ENCODE measurements at places on chromosomes 3 and 15.

DNA sequence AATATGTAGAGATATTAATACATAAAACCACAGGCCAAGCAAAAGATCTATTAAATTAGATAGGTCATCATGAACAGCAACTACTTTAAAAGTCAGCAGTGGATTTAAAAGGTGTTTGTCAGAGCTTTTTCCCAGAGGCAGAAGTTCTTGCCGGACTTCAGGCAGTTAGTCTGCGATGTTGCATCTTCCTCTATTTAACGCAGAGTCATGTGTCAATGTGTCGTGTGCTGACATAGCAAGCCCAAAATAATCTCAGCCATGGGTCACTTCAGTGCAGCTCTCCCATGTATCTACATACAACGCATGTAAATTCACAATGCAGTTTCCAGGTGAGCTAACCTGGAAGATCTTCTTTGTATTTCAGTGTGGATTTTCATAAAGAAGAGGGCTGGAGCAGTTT lies 8.0 kb upstream of the TMEM212 start:
- DNase-seq, result no peak

DNA sequence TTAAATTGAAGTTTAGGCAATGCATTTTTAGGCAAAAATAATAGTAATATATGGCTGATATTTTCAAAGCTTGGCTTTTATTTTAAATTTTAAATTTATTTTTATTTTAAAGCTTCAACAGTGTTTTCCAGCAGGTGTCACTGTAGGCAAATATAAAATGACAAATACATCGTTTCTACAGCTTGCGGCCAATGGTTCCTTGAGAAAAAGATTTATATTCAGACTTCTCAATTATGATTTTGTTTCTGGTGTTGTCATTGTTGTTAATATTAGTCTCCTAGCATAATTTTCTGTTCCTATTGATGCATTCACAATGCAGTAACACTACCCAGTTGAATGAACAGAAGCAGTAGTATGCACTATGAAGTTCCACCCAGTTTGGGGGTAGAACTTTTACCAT lies 220.7 kb upstream of the DNAJC19 start:
- peak; percentile 4 for DNase-seq

DNA sequence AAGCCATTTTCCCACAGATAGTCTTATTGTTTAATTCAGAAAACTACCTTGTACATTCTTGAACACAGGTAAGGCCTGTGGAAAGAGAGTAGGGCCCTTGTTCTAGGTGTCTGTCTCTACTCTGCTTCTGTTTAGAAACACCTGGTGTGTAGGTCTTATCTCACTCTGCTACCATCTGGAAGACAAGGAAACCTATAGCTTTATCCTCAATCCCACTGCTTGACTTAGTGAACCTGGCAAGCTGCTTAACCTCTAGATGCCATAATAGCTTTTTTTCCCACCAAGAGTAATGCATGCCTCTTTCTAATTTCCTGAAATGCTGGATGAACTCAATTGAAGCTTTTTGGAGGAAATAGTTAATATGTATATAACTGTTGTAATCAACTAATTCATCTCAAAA lies 82.6 kb upstream of the RAP2B start:
- no peak for DNase-seq

DNA sequence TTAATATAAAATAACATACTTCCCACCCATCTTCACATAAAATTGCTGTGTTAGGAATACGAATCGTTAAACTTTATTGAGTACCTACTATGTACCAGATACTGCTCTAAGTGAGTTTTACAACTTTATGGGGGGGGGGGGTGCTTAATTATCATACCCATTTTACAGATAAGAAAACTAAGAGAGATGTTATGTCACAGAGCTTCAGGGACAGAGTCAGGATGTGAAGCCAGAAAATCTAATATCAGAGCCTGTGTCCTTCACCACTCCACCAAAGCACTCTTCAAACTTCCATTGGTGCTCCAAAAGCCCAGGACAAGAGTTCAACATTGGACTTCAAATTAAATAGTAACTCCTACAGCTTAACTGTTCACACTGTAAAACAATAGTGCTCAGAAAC lies 8.6 kb downstream of the LINS1 start:
- no peak for DNase-seq

- DNase-seq, result no peak
Measured at GRCh38 chr3:36918050-36918449, 26.8 kb downstream of the TRANK1 start.

DNA sequence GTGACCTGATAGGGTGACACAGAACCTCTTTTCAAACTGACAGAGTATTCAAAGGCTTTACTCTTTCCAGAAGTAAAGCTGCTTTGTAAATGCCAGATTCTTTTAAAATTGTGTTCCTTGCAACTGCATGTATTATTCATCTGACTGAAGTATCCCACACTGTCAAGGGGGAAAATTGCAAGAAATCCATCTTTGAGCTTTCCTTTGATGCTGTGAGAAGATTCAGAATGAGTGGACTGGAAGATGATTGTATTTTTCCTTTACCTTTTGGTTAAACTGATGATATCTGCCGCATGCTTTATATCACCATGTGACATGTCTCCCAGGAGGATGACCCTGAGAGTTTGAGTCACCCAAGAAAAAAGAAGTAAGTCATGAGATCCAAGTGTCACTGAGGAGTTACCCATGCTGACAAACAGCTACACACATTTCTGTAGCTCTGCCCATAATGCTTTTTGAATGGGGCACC lies 250.8 kb upstream of the CBLB start:
- DNase-seq, result no peak

DNA sequence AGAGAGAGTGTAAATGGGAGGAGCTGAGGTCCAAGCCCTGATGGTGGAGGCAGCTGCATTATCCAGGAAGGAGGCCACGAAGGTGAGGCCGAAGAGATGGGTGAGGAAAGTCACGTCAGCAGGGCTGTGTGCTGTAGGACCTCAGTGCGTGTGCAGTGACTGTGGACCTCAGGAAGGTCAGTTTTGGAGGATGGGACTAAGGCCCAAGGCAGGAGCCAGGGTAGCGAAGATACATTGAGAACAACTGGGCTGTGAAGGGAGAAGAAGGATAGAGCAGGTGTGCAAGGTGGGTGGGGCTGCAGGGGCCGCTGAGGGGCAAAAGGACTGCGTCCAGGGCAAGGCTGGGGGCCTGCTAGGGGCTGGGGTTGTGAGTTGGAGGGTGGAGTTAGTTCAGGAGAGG lies 4.9 kb downstream of the KLHL40 start:
- no peak for DNase-seq

DNA sequence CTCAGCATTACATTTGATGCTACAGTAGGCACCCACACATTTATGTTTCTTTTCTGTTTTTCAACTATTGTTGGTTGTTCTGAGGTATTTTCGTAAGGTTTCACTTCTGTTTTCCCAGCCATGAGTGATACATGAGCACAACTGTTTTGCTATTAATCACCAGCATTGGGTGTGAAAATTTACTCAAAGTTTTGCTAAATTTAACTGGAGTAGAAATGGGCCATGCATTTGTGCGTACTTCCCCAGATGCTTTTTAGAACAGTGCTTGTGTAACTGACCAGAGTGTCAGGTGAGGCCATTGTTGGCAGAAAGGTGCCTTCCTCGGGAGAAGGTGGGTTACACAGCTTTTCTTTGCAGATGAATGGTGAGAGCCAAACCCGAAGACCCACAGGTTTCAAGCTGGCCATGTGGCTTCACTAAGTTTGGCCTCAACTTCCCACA lies 70.4 kb downstream of the ST6GAL1 start:
- DNase-seq, result no peak

DNA sequence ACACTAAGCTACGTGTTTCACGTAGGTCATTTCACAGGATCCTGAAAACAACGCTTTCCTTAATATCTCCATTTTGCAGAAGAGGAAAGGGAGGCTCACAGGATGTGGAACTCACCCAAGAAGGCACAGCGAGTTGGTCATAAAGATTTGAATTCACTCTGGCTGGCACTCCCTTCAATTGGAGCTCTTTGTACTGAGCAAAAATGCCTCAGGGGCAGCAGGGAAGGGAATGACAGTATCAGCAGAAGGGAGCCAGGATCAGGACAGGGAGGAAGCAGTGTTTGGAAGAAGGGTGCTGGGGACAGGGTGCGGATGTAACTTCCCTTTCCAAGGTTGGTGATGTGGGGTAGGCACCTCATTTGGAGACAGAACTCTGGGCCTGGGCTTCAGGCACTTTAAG lies 1.1 kb upstream of the ST6GAL1 start:
- no peak for DNase-seq

GRCh38 chr3:108136561-108137459 lies 46.0 kb upstream of the CD47 start:
- no peak for DNase-seq

- no peak for DNase-seq
Measured at GRCh38 chr3:179410331-179410730, 40.9 kb downstream of the GNB4 start.

- no peak for DNase-seq
Measured at GRCh38 chr15:42735382-42736165, 1.4 kb downstream of the CDAN1 start.

- no peak for DNase-seq
Measured at GRCh38 chr3:112027142-112027541, 7.4 kb upstream of the TMPRSS7 start.

DNA sequence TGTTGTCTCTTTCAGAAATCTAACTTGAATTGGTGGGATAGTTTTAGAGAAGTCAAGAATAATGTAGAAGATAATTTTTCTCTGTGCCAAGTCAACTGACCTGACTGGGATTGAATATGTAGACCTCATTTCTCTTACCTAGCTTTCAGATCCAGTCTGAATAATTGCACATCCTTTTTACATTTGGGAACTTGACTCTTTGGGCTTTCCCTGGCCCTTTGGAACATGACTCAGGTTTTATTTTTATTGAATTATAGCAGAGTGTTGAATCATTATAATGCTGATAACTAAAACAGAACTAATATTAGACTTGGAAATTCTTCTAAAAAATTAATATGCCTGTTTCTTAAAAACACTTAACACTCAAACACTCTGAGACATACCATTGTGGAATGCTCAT lies 76.5 kb downstream of the PFN2 start:
- no peak for DNase-seq

GRCh38 chr15:80654299-80654698 lies 40.8 kb upstream of the ABHD17C start:
- no peak for DNase-seq

DNA sequence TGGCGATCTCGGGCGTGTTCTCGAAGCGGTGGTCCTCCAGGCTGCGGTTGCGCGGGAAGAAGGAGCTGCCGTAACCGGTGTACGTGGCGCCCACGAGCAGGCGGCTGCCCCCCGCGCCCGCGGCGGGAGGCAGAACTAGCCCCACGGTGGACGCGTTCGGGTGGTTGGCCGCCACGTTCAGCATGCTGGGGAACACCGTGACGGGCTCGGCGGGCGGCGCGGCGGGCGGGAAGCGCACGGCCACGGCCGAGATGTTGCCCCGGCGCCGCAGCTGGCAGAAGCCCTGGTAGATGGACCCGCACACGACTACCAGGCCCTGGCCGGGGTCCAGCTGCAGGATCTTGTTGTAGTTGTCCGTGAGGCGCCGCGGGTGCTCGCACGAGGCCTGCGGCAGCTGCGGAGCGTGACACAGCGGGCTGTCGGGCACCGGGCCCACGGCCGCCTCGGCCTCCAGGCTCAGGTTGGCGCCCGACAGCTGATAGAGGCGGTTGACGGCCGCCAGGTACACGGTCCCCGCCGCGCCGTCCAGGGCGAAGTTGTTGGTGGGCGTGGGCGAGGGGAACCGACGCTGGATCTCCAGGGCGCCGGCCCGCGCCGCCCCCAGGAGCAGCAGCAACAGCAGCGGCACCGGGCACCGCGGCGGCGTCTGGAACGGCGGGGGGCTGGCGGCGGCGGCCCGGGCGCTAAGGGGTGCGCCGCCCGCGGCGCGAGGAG lies 397 bp downstream of the PLXND1 start:
- no peak for DNase-seq

DNA sequence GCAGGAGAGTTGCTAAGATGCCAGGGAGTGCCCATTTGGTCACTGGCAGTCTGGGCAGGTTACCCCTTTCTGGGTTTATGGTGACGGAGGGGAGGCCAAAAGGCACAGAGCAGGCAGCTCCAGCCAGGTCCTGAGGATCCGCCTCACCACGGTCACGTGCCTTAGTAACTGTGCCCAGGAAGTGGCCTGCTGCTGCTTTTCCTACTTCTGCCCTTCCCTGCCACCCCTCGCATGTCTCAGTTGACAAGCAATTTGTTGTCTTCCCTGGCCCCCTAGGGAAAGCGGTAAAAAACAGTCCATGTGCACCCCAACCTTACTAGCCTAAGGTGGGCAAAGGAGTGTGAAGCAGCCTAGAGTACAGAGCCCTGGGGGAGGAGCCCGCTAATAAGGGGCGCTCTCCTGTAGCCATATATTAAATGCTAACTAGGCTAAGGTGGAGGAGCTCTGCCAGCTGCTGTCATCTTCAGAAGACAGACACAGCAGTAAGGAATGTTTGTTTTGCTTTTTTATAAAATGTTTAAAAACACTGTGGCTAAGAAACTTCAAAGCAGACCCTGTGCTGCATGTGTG lies 9.1 kb upstream of the LIPH start:
- no peak for DNase-seq

DNA sequence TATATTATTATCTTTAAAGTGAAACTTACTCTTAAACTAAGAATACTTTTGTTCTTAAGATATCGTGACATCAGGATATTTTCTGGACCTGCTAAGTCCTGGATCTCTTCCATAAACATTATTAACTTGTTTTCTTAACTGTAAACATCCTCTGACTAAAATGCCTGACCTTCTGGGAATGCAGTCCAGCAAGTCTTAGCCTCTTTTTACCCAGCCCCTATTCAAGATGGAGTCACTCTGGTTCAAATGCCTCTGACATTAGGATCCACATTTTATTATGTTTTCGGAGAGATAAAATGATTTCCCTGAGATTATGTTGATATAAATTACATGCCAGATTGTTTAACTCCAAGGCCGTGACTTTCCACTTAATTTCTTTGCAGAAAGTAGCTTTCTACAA lies 37.6 kb downstream of the OSTN start:
- no peak for DNase-seq

- no peak for DNase-seq
Measured at GRCh38 chr3:110910346-110910955, 161.2 kb upstream of the NECTIN3 start.

DNA sequence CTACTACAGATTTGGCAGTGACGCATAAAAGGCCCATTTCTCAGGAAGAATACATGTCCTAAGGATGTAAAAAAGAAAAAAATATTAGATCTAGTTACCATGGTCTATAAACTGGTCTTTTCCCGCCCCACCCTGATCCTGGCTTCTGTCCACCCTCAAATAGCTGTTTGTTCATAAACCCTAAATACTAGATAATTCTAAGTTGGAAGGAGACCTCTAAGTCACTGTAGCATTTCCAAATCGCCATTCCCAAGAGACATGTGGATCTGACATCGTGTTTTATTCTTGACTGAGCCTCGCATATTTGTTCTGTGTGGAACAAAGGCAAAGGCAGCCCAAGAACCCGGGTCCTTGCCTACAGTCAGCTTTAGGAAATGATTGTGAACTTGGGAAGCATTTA lies 49.0 kb downstream of the LMCD1 start:
- DNase-seq, result no peak

All from HepG2 (cell line).